IMR-90 (cell line): ENCODE measurements at places on chromosomes 4 and X. TPM values are rescaled to one million over a fixed set of nuclear protein-coding genes. Genes with fewer than 3 reads are reported as not detected.

DUX4 gene
- total RNA-seq = not detected in 2 replicates

PAK3 gene
- total RNA-seq = 0.36 and 0.56 TPM in 2 replicates

CT47B1 gene
- not detected in 2 replicates for total RNA-seq

COL4A5 gene
- 15.0 and 16.3 TPM in 2 replicates for total RNA-seq

SLIT2 gene
- total RNA-seq = 13.6 and 18.1 TPM in 2 replicates

HHIP gene
- 6.6 and 8.6 TPM in 2 replicates for total RNA-seq

FAT4 gene
- 35.6 and 37.5 TPM in 2 replicates for total RNA-seq

CACNA1F gene
- not detected in 2 replicates for total RNA-seq

TMPRSS11D gene
- total RNA-seq = not detected in 2 replicates

MAGEB10 gene
- total RNA-seq = not detected in 2 replicates
